Activated T-cell treated with anti-CD3 and anti-CD28 coated beads, Interleukin-2, amount 50 U/mL, for 4 hours (primary cell): ENCODE measurements at places on chromosomes 16 and 17.

DNA sequence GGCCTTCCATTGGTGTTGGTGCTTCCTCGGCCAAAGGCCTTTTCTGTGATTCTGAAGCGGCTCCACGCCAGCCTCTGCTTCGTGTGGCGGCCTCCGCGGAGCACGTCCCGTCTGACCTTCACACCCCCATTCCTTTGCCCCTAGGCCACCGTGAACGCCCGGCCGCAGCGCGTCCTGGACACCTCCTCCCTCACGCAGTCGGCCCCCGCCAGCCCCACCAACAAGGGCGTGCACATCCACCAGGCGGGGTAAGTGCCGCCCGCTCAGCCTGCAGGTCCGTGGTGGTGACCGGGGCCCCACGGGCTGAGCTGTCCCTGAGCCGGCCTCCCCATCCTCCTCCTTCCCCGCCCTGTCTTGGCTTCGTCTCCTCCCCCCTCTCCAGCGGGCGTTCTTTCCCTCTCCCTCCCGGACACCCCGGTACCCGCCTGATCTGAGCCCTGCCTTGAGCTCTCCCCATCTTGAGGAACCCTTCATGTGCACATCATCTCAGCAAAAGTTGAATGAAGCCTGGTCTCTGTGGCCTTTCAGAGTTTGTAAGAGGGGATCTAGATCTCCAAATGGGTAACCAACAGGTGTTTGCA, 69.0 kb upstream of the CHMP6 start:
- no peak for DNase-seq

- DNase-seq: no peak
Observed at GRCh38 chr16:53809088-53809932, 105.4 kb downstream of the FTO start.

DNA sequence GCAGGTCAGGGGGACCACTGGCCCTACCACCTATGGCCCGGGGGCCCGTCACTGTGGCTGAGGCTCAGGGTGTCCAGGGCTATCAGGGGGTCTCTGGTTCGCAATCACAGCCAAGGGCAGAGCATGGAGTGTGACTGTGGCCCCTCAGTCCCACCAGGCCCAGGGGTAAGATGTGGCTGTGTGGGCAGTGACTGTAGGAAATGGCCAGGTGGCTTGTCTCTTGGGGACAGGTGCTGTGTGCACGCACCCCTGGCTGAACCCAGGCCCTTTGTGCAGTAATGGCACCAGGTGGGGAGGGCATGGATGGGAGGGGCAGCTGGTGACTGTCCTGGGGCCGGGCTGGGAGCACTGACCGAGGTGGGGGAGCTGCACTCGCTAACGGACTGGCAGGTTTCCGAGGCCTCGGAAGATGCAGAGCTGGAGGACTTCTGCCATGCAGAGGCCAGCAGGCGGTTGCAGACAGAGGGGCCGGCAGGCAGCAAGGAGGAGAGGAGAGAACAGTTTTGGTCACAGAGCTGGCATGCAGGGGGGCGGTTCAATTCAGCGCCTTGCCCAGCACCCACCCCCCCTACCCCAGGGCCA, 18.8 kb downstream of the IL34 start:
- no peak for DNase-seq

GRCh38 chr17:80899402-80900268, 92.0 kb upstream of the CHMP6 start:
- DNase-seq: peak; percentile 77

- no peak for DNase-seq
Observed at GRCh38 chr16:72597938-72598337, 426.0 kb upstream of the PMFBP1 start.

DNA sequence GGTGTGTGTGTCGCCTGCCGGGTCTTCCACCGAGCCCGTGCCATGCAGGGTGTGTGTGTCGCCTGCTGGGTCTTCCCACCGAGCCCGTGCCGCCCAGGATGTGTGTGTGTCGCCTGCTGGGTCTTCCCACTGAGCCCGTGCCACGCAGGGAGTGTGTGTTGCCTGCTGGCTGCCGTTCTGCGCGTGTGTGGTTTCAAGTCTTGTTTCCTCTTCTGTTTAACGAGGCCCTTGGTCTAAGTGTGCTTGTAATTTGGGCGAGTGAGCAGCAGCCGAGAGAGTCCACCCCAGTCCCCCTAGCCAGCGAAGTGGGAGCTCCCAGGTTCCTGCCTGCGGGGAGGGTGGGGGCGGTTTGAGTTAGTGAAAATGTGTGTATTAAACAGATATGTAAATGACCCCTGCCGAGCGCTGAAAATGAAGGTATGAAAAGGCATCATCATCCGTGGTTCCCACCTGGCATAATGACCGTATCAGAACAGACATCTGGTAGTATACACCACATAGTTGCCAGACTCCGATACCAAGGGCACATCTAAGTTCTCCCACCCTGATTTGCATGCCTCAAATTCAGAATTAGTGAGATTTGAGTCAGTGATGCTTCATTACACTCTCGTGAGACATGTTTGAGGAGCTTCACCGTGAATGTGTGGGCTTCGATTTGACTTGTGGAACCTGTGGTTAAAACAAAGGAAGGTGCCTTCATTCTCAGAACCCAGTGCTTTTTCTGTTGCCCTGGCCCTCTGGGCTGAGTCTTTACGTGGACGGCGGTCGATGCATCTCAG, 114.5 kb upstream of the CHMP6 start:
- DNase-seq: peak; percentile 30

GRCh38 chr17:17605083-17605728, 13.7 kb upstream of the PEMT start:
- no peak for DNase-seq

DNA sequence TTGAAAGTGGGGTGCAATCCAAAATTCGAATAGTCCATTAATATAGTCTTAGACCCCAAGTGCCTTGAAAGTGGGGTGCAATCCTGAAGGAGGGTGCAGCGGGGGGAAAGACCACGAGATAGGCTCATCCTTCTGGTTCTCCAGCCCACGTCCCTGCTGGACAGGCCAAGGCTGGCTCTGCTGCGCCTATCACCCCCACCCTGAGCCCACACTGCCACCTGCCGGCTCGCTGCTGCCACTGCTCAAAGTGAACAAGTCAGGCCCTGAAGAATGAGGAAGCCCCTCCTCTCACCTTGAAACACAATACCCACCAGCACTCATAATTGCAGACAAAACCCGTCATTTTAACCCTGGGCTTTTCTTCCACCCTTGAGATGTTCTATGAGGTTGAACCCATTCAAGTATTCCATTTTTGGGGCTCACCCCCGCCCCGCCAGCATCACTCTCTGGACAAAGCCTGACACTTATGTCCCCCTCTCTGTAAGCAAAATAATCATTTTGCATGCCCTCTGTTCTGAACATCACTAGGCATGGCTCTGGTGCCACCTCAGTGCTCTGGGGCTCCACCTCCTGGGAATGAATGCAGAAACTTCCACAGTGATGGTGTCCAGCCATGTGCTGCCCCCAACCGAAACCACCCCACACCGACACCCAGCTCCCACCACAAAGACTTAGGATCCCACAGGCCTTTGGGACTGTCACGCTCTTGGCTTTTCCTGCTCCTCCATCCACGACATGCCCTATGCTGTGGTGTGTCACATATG, 56.8 kb downstream of the BEAN1 start:
- DNase-seq: peak; percentile 69

DNA sequence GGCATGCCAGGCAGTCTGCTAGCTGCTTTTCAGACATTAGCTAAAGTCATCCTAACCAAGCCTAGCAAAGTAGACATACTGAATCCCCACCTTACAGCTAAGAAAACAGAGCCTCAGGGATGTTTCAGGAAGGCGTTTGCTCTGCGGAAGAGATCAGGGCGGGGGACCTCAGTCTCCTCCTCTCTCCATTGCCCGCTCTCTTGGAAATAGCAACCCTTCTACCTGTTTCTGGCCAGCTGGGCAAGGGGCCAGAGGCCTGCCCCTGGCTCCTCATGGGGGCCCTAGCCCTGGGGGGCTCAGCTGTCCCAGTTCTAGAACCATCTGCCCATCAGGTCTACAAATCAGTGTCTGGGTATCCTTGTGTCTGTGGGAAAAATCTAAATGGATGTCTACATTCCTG, 14.5 kb downstream of the PITPNM3 start:
- DNase-seq: no peak
